ENCODE measurements at places on chromosomes 1 and 21. TPM values are rescaled to one million over a fixed set of nuclear protein-coding genes. Genes with fewer than 3 reads are reported as not detected.

DNA sequence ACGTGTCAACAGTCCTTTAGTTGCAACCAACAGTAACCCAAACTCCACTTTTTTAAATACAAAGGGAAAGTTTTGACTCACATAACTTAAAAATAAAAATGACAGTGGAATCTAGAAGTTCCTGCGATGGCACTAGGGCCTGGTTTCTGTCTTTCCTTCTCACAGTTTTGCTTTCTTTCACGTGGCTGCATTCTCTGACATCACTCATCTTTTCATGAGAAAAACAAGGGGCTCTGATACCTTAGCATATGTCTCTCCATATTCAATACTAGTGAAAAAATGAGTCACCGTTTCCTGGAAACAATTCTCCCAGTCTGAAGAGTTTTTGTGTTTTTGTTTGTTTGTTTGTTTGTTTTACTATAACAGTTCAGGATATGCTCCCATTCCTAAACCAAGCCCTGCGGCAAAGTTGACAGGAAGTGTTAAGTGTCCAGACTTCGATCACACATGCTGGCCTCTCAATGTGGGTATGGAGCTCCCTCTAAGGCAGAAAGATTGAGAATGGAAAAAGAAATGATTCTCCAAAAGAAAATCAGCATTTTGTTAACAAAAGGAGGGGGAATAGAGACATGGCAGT, 483.3 kb downstream of the TTLL7 start:
- DNase-seq: no peak

DNA sequence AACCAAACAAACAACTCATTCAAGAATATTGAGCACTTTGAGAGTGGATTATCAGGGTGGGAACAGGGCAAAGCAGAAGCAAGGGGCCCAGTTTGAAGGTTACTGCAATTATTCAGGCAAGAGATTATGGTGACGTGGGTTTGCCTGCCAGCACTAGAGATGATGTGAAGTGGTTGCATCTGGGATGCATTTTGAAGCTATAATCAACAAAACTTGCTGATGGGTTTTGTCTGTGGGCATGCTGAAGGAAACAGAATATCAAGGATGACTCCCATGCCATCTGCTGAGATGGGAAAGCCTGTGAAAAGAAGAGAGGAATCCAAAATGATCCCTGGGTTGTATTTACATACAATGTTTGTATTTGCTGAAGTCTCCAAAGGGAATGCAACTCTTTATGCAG, 224.3 kb upstream of the GREM2 start:
- DNase-seq: no peak

Gene PKP1
- 11.5 TPM for total RNA-seq

- no peak for DNase-seq
Measured at GRCh38 chr1:99557546-99558202, 88.2 kb upstream of the PALMD start.

DNA sequence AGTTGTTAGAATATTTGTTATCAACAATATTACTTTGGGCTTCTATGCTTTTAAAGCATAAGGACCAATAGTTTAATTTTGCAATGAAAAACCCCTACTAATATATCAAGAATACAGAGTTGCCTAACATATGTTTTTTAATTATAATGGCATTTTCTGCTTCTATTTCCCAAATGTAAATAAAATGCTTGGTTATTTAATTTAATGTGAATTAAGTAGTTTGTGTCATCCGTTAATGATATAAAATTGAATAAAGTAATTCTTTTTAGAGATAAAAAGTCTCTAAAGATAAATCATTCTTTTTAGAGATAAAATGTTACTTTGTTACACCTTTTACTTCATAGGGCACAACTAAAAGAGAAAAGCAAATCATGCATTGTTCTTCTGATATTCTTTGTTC, 583.7 kb upstream of the ADGRL2 start:
- DNase-seq: no peak

Gene FAM131C
- total RNA-seq: not detected

- DNase-seq: no peak
Measured at GRCh38 chr1:152626744-152627143, 3.8 kb upstream of the LCE3A start.

GRCh38 chr1:64936956-64937355, 29.4 kb downstream of the JAK1 start:
- DNase-seq: no peak

- DNase-seq: no peak
Measured at GRCh38 chr1:200150006-200150405, 122.5 kb downstream of the NR5A2 start.

Gene NOS1AP
- total RNA-seq: 1.3 TPM

DNA sequence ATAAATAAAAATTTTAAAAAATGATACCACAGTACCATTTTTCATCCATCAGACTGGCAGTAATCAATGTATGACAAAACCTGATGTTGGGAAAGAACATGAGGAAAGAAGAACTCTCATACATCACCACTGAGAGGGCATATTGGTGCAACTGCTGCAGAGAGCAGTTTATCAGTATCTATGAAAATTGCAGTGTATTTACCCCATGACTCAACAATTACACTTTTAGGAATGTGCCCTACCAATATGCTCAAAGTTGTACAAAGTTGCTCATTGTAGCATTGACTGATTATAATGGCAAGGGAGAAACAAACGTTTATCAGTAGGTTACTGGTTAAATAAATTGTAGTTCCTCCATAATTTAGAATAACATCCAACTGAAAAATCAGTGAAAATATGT, 36.7 kb downstream of the CATSPERE start:
- DNase-seq: no peak

- DNase-seq: no peak
Measured at GRCh38 chr1:25675729-25676476, 59.3 kb downstream of the MAN1C1 start.

Data from mesenteric fat pad (tissue), 1 donor.